Activated T-cell treated with anti-CD3 and anti-CD28 coated beads for 4 hours (primary cell): ENCODE measurements at places on chromosomes 1 and 21.

DNA sequence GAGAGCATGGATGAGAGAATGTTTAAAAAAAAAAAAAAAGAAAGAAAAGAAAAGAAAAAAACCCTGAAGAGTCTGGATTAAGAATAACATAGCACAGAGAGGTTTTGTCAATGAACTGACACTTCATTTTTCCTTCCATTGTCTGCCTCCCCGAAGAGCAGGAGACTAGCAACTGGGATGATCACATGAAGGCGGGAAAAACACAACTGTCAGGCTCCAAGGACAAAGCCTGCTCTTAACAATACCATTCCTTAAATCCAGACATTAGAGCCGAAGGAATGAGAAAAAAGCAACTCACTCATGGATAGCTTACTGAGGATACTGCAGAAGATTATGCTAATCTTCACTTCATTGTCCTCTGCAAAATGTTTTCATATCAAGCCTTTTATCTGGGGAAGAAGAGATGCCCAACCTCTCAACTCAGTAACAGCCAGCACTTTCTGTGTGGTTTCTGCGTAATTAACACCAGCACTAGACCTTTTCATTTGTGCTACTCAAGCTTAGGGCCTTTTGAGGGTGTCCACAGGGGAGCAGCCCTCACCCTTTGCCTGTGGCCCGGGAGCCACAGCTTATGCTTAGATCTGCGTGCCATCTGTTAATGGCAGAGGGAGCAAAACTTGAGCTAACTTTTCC, 182.3 kb downstream of the BARHL2 start:
- DNase-seq, result no peak

- no peak for DNase-seq
These were observed 13.8 kb downstream of the RXRG start for GRCh38 chr1:165431079-165431478.

- DNase-seq, result no peak
These were observed 3.1 kb downstream of the C1orf162 start for GRCh38 chr1:111476761-111477309.

DNA sequence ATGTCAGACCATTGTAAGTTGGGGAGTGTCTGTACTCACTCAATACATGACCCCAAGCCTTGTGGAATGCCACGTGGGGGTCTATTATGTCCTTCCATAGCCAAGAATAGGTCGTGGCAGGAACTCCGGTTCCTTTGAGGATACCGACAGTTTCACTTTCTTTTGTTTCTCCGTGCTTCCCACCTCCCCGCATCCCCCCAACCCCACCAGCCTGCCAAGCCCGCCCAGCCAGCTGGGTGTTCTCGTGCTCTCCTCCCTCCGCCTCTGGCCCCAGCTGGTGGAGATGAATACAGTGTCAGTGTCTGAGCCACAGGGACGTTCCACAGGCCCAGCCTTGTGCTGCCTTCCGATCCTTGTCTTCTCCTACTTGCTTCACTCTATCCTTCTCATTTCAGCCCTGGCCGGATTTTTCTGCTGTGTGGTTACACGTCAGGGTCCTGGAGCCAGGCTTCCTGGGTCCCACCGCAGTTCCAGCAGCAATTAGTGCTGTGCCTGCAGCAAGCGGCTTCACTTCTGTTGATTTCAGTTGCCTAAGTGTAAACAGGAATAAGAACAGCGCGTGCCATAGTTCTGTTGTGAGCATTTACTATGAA, 4.1 kb upstream of the AGTRAP start:
- DNase-seq, result no peak

- no peak for DNase-seq
These were observed 35.3 kb upstream of the CACYBP start for GRCh38 chr1:174964261-174964971.

DNA sequence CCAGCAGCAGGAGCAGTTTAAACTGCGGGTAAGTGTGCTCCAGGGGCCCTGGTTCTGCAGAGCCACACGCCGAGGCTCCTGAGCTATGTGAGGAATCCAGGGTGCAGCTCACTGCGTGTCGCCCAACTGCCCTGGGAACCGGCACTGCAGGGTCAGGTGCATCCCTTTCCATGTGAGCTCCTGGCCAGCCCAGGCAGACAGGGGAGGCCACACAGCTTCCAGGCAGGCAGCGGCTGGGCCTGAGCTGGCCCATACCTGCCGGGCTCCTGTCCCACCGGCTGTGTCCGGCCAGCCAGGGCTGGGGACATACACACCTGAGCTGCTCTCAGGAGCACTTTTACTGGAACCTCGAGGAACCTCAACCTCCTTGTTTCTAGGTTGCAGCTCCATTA, 18.6 kb upstream of the COL18A1 start:
- no peak for DNase-seq

GRCh38 chr1:31834501-31834900, 18.7 kb upstream of the SPOCD1 start:
- DNase-seq, result no peak

GRCh38 chr1:3641046-3641760, 8.7 kb downstream of the WRAP73 start:
- no peak for DNase-seq

DNA sequence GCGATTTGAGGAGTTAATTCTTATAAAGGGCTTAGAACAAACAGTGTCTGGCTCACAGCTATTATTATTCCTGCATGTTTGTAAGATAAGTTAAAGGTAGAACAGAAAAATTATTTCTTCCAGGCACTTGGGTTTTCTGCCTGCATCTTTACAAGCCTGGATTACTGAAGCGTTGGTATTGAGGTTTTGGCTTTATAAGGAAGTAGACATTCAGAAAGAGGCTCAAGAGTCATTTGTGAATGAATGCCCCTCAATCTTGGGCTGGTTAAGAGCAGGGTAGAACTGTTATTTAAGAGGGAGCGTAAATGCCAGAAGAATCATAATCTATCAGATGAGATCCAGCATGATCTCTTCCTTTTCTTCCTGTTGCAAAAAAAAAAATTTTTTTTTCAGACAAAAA, 77.3 kb upstream of the ARID1A start:
- no peak for DNase-seq

DNA sequence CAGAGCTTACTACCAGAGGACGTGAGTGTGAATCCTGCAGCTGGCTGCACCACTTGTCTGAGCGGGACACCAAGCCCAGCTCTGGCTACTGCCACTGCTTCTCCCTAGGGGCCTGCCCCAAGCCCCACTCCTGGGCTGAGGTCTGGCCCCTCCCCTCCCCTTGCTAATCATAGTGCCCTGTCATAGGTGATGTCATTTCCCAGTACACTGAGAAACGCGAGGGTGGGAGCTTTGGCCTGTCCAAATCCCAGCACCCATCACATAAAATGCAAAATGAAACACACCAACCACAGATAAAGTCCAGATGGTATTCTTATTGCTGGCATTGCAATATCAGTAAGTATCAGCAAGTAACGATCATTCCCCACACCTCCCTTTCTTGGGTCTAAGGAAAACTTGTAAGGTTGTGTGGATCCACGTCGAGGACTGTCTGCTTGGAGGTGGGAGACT, 77.7 kb downstream of the TOMM20 start:
- DNase-seq, result no peak

DNA sequence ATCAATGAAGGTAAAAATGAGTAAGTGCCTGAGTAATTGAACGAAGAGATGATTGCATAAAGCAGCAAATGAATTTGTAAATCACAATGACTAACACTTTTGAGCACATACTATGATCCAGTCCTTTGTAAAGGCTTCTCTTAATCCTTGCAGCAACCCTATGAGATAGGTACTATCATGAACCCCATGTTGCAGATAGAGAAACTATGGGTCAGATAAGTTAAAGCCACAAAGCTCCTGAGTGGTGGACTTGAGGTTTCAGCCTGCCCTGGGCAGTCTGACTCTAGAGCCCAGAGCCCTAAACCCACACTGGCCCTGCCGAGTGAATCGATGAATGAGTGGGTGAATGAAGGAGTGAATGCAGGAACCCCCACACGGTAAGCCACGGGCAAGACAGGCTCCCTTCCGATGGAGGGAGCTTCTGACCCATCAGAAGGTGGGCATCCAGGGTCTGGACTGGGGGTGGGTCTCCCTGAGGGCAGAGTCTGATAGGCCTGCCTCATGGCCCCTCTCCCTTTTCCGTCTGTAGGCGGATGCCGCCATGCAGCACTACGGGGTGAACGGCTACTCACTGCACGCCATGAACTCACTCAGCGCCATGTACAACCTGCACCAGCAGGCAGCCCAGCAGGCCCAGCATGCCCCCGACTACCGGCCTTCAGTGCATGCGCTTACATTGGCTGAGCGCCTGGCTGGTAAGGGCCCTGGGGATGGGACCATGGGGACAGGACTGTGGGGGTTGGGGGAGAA, 17.0 kb downstream of the DMBX1 start:
- DNase-seq, result no peak

GRCh38 chr1:92705446-92705845, 79.5 kb downstream of the EVI5 start:
- no peak for DNase-seq

- DNase-seq, result no peak
These were observed 133.4 kb upstream of the FGGY start for GRCh38 chr1:59163268-59164092.

DNA sequence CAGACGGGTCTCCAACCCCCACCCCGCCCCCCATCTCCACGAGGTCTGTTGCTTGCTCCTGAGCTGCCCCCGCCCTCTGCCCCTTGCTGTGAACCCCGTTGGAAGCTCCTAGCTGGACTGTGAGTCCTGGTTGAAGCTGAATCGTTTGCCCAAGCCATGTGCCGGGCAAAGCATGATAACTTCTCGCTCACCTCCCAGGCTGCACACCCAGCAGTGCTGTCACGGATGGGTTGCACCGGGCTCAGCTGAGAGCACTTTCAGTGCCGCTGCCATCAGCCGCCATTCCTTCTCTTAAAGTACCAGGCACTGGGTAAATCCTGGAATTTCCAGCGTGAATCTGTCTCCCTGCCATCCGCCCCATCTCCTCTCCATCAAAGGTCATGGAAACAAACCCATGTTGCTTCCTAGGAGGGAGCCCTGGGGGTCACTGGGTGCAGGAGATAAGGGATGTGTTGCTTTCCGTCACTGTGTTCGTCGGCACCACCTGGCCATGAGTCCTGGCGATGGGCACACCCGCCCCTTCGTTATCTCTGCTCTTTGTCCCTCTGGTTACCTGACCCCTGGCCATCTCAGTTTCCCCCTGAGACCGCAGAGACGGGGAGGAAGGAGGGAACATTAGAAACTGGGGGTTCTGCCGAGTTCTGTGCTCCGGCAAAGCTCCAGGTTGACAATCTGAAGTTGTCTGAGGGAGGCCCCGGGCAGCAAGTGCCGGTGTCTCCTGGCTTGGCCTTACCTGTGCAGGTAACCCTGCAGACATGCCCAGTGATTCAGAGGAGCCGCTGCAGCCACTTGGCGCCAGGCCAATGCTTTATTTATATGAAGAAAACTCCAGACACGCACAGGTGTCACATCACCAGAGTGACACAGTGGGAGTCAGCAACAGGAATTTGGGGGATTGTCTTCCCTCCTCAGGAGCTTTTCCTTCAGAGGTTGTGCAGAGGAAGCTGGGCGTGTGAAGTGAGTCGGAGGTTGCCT, 2.7 kb downstream of the PDE9A start:
- DNase-seq, result no peak

DNA sequence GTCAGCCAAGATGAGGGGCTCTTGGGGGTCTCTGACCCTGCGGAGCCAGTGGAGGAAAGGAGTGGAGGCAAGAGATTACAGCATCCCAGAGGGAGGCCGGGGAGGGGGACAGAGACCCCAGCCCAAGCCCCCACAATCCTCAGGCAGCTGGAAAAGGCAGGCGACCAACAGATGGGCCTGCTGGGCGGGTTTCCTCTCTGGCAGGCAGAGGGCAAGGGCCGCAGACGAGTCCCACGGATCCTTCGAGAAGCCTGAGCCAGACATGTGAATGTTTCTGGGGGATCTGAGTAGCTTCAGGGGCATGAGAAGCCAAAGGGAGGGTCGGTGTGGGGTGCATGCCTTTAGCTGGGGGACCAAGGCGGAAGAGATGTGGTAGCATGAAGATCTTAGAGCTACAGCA, 2.1 kb upstream of the PLEKHA6 start:
- no peak for DNase-seq

DNA sequence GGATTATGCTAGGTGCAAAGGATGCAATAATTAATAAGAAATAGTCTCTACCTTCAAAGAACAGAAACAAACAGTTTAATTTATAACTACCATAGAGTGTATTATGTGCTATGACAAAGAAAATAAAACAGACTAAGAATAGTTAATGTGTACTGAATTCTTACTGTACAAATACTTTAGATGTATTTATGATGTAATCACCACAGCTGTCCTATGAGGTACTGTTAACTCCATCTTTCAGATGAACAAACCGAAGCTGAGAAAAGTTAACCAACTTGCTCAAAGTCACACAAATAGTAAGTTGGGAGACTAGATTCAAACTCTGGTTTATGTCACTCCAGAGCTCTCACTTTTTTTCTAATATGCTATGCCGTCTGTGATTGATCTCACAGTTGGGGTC, 77.0 kb upstream of the FGGY start:
- no peak for DNase-seq

GRCh38 chr1:53163291-53163768, 20.9 kb upstream of the SLC1A7 start:
- no peak for DNase-seq

DNA sequence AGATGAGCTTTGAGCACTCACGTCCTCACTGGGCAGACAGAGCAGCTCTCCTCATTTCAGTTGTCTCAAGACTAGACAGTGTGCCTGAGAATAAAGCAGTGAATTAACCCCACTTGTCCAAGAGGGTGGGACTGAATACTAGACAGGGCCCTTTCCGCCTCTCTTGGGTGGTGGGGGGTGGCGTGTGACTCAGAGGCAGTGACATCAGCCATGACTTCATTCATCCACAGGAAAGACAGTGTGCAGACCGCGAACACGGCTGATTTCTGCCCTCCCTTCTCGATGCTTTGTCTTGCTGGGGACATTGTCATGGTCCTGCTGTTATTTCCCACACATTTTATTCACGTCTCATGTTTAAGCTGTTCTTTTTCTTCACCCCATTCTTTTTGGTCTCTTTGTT, 64.9 kb downstream of the FGGY start:
- no peak for DNase-seq

- no peak for DNase-seq
These were observed 857 bp downstream of the FAM3B start for GRCh38 chr21:41317458-41317857.

DNA sequence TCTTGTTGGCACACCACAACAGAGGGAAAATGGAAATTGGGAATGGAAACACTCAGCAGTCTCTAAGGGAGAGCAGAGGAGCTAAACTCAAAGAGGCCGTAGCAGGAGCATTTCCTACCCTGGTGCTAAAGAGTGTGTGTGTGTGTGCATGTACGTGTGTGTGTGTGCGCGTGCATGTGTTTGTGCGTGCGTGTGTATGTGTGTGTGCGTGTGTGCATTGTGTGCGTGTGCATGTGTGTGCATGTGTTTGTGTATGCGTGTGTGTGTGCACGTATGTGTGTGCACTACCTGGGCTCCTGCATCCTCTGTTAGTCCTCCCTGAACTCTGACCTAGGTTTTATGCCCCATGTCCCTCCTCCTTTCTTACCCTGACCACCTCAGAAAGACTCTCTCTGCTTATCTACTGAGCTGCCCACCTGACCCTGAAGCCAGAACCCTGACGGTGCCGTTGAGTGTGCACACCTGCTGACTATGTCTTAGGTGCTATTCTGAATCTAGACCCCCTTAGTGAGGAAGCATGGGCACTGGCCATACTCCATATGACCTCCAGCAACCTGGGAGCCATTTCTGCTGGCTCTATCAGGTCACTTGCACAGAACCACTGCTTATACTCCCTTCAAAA, 157.1 kb upstream of the HMGB4 start:
- no peak for DNase-seq

GRCh38 chr1:203450001-203450400, 25.6 kb upstream of the PRELP start:
- DNase-seq, result no peak

- no peak for DNase-seq
These were observed 375.1 kb downstream of the RYR2 start for GRCh38 chr1:237416924-237417655.
